Cerebellum (tissue), 4 donors: ENCODE measurements at places on chromosomes 11 and 22. TPM values are rescaled to one million over a fixed set of nuclear protein-coding genes. Genes with fewer than 3 reads are reported as not detected.

GRCh38 chr11:73236854-73237253, 18.8 kb downstream of the P2RY2 start:
- DNase-seq = no peak

DNA sequence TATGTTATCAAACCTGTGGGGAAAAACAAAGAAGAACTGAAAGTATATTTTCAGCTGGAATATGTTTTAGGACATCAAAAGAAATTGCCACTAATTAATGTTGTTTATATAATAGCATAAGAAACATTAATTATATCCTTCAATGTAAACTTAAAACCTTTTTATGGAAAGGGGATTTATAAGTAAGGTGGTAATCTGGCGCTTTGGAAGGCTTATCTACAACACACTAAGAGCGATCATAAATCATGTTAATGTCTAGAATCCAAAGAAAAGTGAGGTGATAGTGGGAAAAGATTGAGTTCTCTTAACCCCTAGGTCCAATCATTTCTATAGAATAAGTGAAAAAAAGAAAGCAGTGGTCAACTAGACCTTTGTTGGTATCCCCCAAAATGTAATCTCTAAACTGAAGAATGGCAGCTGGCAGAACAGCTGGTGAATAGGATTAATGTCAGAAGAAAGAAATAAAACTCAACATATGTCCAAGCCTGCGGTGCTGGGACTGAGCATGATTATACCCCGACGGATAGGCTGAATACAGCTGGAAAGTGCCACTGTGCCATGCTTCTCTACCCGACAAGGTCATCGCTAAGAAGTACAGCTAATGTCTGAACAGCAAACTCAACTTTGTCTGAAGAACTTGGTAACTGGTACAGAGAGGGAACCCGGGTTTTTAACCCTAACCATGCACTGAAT, 64.0 kb downstream of the SOX6 start:
- DNase-seq = no peak

DNA sequence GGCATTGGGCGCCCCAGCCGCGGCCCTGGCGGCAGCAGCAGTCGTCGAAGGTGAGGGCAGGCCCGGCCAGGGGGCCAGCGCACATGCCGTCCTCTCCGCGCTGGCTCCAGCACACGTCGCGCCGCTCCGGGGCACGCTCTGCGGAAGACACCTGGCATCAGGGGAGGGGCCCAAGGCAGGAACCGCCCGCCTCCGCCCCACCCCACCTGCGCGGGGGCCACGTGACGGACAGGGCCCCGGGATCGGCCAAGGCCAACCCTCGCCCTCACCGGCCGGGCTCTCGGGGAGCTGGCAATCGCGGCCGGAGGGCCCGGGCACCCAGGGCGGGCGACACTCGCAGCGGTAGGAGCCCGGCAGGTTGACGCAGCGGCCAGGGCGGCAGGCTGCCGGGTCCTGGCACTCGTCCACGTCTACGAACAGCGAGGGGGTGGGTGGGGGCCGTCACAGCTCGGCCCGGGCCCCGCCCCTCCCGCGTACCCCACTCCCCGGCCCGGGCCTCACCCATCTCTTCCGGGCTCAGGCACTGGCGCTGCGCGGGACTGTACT, 14.9 kb downstream of the SCYL1 start:
- peak; percentile 55 for DNase-seq

DNA sequence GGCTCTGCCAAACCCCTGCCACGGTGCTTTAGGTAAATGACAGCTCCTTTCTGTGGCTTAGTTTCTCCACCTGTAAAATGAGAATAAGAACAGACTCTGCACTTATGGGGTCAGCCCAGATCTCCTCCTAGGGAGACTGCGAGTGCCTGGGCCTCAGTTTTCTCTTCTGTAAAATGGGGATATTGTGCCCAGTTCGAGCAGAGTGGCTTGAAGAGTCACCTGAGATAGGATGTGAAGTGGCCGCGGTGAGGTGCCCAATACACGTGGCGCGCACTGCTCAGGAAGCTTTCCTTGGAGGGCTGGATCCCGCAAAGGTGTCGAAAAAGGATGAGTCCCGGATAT, 473 bp upstream of the EMID1 start:
- DNase-seq = no peak

DNA sequence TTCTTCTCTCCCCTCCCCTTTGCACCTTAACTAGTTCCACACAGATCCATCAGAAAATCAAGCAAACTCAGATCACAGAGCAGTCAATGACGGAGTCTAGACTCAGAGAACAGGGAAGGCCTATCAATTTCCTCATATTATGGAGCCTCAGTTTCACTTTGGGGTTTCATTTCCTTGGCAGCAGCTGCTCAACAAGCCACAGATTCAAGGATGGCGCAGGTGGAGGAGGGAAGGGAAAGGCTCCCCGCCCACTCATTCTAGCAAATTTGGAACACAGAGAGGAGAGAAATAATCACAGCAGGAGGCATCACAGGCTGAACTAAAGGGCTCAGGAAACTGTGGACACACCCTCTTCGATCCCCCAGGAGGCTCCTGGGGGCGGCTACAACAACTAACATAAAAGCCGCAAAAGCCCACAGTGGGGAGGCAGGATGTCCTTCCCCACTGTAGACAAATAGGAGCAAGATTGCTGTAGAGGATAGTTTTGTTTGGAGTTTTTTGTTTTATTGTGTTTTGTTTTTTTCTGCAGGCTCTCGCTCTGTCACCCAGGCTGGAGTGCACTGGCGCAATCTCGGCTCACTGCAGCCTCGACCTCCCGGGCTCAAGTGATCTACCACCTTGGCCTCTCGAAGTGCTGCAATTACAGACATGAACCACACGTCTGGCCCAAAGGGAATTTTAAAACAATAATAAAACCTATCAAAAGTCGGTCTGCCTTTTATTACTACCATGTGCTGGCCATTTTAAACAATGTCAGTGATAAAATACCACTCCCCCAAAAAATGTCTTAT, 3.4 kb downstream of the PLAAT3 start:
- DNase-seq = no peak

DNA sequence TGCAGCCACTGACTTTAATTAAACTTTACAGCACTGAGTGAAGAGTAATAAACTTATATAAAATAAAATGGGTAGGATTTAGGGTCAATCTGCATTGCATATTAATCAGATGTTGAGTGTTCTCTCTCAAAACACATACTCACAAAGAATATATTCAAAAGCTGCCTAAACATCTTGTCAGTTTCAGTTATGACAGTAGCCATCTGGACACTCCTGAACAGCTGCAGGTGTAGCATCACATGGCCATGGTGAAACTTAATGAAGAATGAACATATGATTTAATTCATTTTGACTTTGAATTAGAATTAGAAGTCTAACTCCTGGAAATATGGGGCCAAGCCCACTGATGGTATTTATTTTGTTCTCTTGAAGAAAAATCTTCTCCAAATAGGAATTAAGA, 684.3 kb upstream of the RAG2 start:
- DNase-seq = no peak

- DNase-seq = peak; percentile 41
Observed at GRCh38 chr11:131999084-131999483, 628.7 kb downstream of the NTM start.

DNA sequence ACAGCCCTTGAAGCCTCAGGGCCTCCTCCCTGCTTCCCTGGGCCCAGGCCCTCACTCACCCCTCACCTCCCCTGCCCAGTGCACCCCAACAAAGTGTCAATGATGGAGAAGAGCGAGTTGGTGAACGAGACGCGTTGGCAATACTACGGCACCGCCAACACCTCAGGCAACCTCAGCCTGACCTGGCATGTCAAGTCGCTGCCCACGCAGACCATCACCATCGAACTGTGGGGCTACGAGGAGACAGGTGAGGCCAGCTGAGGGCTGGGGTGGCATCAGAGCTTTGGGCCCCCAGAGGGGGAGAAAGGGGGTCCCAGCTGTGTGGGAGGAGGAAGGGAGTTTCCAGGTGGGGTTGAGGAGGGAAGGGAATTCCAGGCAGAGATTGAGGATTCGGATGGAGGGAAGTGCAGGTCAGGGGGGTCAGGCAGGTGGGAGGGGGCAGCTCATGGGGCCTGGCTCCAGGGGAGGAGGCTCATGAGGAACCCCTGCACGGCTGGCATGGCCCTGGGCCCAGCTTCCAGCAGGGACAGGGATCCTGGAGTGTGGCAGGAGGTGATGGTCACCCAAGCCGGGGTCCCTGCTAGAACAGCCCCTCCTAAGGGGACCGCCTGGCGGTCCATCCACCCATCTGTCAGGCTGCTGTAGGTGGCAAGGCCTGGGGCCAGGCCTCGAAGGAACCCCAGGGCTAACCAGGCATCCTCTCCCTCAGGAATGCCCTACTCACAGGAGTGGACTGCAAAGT, 2.9 kb downstream of the SUSD2 start:
- DNase-seq = no peak

GRCh38 chr22:36860821-36861659, at the start of gene NCF4:
TSS of gene NCF4 (plus strand) at chr22:36861006. CDS start at chr22:36861172, 166 bp downstream.
- no peak for DNase-seq

GRCh38 chr11:9874466-9874865, 210.6 kb downstream of the SWAP70 start:
- no peak for DNase-seq

DNA sequence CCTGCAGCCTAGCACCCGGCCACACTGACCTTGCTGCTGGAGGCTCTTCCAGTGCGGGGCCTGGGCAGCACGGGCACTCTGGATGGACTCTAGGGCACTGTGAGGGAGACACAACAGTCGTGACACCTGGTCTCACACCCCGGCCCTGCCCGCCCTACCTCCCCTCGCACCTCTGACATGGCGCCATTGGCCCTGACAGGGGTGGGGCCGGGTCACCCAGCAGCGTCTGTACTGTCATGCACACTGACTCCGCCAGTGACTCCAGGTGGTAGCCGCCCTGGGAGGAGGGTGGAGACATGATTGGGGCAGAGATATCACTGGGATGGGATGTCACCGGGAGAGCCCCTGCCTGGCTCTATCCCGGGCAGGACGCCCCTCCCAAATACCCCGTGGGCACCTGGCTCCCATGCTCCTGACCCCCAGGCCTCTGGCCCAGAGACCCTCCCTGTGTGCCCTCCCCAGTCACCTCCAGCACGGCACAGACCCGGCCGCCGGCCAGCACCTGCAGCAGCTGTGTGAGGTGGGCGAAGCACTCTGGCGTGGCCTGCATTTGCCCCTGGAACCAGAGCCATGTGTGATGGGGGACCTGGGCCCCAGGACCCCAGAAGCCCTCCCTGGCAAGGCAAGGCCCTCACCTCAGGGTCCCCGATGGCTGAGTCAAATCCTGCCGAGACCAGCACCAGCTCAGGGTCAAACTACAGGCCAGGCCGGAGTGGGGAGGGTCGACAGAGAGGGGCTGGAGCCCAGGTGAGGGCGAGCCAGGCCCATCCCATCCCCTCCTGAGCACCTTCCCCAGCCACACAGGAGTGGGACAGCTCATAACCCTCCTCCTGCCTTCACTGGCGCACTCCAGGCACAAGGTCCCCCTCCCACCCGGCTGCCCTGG, 2.6 kb downstream of the HDAC10 start:
- DNase-seq = no peak

DNA sequence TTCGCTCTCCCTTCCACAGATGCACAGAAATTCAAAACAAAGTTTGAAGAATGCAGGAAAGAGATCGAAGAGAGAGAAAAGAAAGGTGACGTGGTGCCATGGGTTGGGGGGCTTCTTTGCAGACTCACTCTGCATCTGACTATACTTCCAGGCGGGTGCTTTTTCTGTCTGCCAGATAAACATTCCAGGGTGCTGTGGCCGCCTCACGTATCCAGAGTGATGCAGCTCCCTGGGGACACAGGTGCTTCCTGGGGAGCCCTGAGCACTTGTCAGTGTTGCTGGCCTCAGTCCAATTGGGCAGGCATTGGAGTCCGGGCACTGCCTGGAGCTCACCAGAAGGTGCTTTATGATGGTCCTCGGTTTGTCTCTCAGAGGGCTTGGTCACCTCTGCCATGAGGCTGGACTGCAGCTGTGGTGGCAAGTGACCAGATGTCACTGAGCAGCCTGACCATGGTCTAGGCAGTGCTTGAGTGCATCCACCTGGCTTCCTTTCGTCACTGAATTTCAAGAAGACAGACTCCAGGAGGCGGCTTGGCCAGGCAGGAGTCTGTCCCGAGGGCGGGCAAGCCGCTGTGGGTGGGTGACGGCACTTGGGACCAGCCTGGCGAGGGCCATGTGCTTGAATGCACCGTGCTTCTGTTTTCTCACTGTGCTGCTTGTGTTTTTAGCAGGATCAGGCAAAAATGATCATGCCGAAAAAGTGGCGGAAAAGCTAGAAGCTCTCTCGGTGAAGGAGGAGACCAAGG, 5.1 kb upstream of the ZDHHC8 start:
- DNase-seq = no peak

DNA sequence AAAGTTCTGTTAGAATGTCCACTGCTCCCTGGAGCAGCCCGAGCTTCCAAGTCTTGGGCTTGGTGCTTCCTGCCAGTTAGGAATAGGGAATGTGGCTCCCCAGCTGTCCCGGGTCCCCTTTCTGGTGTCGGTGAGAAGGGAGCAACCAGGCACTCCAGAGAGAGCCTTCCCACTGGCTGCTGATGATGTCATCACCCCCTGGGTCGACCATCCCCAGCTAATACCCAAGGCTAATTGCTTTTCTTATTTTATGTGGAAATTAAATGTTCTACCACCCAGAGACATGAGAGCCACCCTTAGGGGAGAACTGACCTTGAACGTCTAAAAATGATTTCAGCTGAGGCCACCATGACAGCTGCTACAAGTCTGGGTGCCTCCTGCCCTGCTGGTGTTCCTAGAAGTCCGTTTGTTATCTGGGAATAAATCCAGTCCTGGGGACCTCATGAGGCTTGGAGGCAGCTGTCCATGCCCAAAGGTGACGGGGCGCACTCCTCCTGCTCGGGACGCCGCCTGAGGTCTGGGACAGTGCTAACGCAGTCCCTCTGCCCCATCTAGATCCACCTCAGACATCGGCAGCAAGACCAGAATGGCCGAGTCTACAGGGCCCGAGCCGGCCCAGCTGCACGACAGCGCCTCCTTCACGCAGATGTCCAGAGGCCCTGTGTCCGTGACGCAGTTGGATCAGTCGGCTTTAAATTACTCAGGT, 42.3 kb downstream of the C11orf91 start:
- peak; percentile 45 for DNase-seq

GRCh38 chr11:102382384-102382783, 35.4 kb downstream of the BIRC2 start:
- DNase-seq = no peak

- DNase-seq = no peak
Observed at GRCh38 chr11:44837661-44838060, 110.9 kb downstream of the TSPAN18 start.

DNA sequence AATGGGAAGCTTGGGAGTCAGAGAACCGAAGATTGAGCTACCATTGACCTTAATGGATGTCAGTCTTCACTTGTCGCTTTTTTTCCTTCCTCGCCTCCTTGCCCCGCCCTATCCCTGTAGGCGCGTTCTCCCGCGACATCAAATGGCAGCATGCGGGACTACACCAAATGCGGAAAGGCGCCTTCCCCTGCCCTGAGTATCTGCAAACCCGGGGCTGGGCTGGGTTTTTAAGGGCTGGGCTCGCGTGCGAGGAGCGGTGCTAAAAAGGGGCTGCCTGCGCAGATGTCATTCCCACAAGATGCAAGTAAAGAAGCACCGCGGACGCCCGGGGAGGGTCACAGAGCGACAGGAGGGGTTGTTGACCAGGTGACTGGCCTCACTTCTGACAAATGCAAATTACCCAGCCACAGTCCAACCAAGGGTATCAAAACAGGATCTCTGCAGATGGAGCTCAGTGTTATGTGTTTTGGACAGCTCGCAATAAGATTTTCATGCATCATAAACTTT, 4.7 kb upstream of the FAM111B start:
- DNase-seq = peak; percentile 9

The TMEM132A gene
- 69.1 TPM for total RNA-seq

The PTPRCAP gene
- total RNA-seq = 0.91 TPM

The MUC6 gene
- total RNA-seq = under 0.01 TPM

The PHLDA2 gene
- total RNA-seq = not detected

The A4GALT gene
- 3.5 TPM for total RNA-seq

The LMO1 gene
- total RNA-seq = 4.8 TPM

The PDGFD gene
- total RNA-seq = 4.8 TPM
